Stimulated activated CD4-positive, alpha-beta T cell treated with anti-CD3 and anti-CD28 coated beads, Interleukin-1b, Interleukin-23, amount 100 ng/mL, for 1 hour (primary cell): ENCODE measurements at places on chromosomes 7 and 10.

- no peak for DNase-seq
Observed at GRCh38 chr7:64180989-64181388, 26.0 kb upstream of the ZNF735 start.

DNA sequence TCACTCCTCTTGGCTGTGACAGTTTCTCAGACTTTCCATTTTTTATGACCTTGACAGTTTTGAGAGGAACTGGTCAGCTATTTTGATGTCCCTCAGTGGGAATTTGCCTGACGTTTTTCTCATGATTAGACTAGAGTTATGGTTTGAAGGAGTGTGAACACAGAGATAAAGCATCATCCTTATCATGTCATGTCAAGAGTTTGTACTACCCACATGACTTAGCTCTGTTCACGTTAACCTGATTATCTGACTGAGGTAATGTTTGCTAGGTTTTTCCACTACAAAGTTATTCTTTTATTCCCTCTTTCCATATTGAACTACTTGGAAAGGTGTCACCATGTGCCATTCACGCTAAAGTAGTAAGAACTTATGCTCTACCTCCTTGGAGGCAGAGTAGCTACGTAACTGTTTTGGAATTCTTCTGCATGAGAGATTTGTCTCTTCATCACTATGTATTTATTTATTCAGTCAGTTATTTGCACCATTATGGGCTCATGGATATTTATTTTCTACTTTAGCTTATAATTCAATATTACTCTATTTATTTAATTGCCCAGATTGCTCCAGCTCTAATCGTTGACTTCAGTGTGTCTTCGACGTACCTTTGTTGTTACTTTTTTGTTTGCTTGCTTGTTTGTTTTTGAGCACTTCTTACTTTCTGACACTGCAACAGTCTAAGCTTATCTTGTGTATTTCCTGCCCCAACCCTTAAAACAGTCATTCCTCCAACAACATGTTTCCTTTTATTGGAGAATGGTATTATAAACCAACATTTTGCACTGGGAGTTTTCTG, 50.4 kb downstream of the CPED1 start:
- DNase-seq = no peak

- DNase-seq = no peak
Observed at GRCh38 chr7:41378156-41378555, 324.7 kb downstream of the INHBA start.

DNA sequence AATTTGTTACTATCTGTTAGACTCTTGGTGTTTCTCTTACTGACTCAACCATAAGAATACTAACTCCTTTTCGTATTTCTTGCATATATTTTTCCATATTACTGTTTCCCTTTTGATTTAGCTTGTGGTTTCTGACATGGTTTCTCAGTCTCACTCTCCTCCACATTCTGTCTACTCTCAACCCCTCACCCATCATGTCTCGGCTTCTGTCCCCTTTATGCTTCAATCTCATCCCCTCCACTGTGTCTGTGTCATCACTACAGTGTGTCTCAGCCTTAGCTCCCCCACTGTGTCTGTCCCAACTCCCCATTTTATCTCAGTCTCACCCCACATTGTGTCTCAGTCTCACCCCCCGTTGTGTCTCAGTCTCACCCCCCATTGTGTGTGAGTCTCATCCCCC, 126.9 kb downstream of the VIPR2 start:
- no peak for DNase-seq

DNA sequence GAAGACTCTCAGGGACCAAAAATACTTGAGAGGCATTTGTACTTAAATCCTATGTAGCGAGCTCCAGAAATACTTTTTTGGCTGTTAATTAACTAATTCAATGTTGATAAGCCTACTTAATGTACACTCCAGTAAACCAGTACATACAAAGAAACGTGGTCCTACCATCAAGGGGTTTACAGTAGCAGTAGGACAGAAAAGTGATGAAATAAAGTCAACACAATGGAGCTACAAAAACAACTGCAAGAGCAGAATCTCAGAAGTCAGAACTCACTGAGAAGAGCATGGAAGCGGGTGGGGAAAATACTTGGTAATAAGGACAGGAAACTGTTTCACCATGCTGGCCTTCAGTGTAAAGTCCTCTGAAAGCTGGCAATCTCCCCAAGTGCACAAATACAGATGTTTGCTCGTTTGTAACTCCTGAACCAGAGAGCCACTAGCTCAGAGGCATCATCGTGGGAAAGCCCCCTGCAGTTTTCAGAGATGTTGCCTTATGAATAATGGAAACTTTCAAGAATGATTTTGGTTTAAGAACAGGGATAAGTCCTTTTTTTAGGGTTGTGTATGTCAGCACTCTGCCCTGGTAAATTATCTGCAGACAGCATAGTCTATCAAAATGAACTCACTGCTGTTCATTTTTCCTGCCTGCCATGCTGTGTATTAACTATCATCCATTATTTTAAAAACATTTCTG, 233.2 kb downstream of the SORCS1 start:
- DNase-seq = no peak

DNA sequence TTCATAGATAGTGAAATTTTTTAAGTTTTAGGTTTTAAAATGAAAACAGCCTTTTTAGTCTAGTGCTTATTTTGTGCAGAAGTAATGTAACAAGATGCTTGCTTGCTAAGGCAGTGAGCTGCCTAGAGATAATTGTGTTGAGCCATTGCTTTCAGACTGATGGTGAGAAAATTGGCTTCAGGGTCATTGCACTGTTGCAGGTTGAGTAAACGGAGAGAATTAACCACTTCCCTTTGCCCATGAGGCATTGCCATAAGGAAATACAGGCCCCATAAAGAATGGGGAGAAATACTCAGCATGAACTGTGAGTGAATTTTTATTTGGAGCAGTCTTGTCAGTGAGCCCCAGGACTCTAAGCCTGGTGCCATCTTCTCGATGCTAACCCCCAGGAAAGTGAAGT, 140.5 kb downstream of the LRRC4 start:
- DNase-seq = no peak

GRCh38 chr10:103683851-103684250, 171.5 kb downstream of the SH3PXD2A start:
- no peak for DNase-seq

GRCh38 chr10:124149189-124150042, 56.0 kb upstream of the CHST15 start:
- DNase-seq = no peak

GRCh38 chr7:94449151-94449725, 54.5 kb downstream of the COL1A2 start:
- DNase-seq = no peak

DNA sequence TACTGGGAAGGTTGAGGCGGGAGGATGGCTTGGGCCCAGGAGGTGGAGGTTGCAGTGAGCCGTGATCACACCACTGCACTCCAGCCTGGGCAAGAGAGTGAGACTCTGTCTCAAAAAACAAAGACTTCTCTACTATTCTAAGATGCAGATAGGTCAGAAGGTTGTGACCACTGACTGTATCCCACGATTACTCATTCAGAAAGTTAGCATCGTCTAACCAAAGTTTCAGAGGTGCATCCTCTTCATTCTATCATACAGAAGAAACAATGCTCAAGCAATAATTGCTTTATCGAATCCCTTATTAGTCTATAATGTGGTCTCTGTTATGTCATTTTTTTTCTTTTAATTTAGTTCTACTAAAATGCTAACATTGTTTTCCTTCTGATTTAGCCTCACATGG, 348.7 kb upstream of the LRGUK start:
- DNase-seq = no peak

- DNase-seq = no peak
Observed at GRCh38 chr7:13117103-13117502, 429.7 kb downstream of the ARL4A start.

GRCh38 chr7:128867241-128867640, 4.6 kb downstream of the ATP6V1F start:
- DNase-seq = no peak

GRCh38 chr10:85222300-85222699, 893.9 kb downstream of the CCSER2 start:
- no peak for DNase-seq

GRCh38 chr7:105707967-105708762, 126.9 kb upstream of the EFCAB10 start:
- DNase-seq = no peak

DNA sequence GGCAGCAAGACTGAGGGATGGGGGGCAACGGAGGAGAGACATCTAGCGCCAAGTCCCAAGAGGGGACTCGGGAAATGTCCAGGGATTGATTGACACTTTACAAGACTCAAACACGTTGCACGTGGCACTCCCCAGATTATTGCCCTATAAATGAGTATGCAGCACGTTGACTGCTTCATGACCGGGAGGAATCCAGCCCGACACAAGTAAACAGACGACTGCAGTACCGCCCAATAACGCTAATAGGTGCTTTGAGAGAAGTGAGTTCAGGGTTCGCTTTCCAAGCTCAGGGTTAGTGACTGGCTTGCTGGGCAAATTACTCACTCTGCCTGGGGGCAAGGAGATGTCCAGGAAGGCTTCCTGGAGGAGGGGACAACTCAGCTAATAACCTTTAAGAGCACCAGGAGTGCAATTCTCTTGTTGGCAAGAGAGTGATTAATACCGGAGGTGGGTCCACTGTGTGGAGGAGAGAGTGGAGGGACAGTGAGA, 73.3 kb upstream of the MYL10 start:
- DNase-seq = no peak

- no peak for DNase-seq
Observed at GRCh38 chr10:110221044-110221720, 13.8 kb downstream of the MXI1 start.

- no peak for DNase-seq
Observed at GRCh38 chr7:155795401-155795800, 16.9 kb downstream of the SHH start.

GRCh38 chr7:23955145-23955544, 245.1 kb downstream of the STK31 start:
- DNase-seq = no peak

GRCh38 chr10:47031211-47031900, 120.1 kb downstream of the PTPN20 start:
- DNase-seq = no peak

- DNase-seq = no peak
Observed at GRCh38 chr7:40899151-40899550, 764.3 kb downstream of the SUGCT start.

DNA sequence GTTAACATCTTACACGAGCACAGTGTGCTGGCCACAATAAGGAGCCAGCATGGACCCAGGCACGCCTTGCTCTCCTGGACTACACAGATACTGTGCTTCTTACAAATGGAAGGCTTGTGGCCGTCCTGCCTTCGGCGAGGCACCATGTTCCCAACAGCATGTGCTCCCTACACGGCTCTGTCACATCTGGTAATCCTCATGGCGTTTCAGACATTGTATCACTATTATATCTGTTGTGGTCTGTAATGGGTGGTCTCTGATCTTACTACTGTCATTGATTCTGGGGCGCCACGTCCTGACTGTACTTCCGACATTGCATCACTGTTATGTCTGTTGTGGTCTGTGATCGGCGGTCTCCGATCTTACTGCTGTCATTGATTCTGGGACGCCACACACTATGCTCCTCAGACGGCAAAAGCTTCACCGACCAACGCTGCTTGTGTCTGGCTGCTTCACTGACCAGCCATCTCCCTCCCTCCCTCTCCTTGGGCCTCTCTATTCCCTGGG, 195.4 kb downstream of the MAD1L1 start:
- DNase-seq = no peak

DNA sequence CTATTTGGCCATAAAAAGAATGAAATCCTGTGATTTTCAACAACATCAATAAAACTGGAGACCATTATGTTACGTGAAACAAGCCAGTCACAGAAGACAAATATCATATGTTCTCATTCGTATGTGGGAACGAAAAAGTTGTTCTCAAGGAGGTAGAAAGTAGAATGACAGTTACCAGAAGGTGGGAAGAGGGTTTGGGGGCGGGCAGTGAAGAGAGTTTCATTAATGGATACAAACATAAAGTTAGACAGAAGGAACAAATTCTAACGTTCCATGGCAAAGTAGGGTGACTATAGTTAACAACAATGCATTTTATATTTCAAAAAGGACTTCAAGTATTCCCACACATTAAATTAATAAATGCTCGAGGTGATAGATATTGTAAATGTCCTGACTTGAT, 97.4 kb downstream of the ZPBP start:
- no peak for DNase-seq

DNA sequence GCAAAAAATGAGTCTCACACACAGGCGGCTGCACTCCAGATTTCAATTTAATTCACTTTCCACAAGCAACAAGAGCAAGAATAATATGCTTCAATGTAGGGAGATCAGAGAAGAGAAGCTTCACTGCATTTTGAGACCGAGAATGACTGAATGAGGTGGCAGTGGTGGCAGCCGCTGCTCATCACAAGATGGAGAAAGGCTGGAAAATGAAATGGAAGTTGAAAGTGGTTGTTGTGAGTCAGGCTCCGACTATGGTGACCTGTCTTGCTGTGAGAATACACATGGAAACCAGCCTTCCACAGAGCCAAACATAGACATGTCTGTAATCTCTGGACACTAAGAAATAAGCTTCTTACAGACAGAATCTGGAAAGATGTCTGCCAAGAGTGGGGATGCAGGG, 499.6 kb upstream of the LRRN3 start:
- no peak for DNase-seq

- no peak for DNase-seq
Observed at GRCh38 chr10:60167050-60167449, 222.6 kb downstream of the ANK3 start.

GRCh38 chr7:98180751-98181150, 30.5 kb upstream of the BHLHA15 start:
- DNase-seq = no peak

DNA sequence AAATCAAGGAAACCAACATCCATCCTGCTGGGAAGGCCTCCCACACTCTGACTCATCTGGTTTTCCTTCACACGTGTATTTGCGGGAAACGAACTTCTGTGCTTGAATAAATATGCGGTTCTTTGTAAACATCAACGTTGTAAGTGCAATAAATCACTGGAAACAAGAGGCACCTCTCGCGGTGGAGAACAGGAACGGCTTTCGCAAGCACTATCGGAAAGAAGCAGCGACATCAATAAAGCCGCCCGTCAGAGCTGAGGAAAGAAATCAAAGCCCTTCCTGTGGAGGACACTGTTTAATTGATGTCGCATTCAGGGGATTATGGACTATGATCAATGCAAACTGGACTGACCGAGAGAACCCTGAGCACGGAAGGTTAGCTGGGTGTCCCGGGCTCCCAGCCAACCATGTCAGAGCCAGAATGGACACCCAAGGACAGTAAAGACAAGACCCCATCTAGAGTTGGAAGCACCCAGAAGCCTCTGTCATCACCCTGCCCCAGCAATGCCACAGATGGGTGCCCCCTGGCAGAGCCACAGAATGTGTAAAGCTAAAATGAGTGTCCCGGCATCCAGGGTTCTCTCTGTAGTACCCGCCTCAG, 37.6 kb downstream of the OAT start:
- no peak for DNase-seq

GRCh38 chr10:20181434-20181833, 365.2 kb downstream of the PLXDC2 start:
- no peak for DNase-seq

DNA sequence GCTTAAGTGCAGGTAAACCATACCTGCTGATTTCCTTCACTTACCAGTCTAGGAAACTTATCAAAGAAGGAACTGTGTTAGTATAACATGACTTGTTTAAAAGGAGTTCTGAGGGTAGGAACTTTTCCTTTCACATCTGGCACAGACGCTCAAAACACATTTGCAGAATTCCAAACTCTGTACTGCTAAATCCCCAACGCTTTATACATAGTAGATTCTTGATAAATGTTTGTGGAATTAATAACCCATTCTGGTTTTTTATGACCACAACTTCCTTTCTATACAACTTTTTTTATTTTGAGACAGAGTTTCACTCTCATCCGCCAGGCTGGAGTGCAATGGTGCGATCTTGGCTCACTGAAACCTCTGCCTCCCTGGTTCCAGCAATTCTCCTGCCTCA, 7.7 kb upstream of the TRUB1 start:
- no peak for DNase-seq
